Anterior cingulate cortex (tissue), 58 donors: ENCODE measurements at places on chromosomes 1 and 21.

GRCh38 chr1:213687832-213688231, 299.9 kb upstream of the PROX1 start:
- no peak for DNase-seq

- DNase-seq, result no peak
Measured at GRCh38 chr21:31566064-31566463, 93.4 kb upstream of the SOD1 start.

DNA sequence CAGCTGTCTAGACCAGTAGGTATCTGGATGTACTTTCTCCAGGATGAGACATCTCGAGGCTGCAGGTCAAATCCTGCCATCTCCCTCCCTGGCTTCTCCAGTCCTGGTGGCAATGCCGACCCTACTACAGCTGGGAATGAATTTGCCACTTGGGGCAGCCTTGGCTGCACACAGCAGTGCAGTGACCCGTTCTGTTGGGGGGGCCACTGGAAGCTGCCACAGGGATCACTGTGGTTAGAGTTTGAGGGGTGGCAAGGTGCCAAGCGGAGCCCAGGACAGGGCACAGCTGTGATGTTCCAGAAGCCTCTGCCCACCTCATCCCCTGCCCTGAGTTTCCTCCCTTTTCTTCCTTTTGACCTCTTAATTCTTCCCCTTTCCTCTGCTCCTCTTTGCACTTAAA, 17.1 kb downstream of the COL6A2 start:
- DNase-seq, result no peak

GRCh38 chr1:94792473-94793295, 27.5 kb upstream of the SLC44A3 start:
- no peak for DNase-seq

- no peak for DNase-seq
Measured at GRCh38 chr1:172545396-172546004, 12.6 kb downstream of the SUCO start.

DNA sequence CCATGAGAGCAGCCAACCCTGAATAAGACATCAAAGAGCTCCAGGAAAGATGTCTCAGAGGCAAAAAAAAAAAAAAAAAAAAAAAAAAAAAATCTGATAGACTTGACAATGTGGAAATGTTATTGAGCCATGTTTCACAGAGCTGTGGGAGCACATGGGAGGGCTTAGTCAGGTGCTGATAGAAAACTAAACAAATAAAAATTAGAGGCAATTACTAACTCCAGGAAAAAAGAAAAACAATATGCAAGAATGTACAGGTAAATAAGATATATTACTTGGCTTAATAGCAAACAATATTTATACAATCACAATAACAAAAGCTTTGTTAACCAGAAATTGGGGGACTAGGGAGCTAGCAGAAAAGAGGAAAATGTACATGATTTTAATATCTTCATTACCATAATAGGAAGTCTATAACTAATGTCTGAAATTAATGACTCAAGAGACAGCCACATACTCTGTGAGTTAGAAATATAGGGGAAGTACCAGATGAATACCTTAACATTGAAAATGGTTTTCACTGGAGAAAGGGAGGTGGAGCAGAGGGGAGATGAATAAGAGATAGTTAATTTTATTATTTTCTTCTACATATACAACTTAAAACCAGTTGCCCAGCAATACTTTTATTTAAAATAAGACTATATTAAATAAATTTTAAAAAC, 16.9 kb upstream of the RGS16 start:
- DNase-seq, result no peak

DNA sequence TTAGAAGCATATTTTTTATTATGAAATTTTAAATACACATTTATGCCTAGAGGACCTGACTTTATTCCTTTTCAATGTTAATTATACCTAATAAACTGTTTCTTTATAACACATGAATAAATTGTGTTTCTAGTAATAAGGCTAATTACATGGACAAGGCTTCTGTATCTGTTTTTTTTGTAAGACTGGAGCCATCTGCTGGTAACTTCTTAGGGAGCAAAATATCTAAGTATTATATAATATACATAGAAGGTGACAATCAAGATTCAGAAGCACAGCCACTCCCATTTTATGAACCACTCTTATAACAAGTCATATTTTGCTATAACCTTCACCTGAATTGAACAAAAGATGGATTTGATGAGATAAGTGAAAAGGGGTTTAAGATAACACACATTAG, 84.2 kb downstream of the LBR start:
- no peak for DNase-seq

- DNase-seq, result no peak
Measured at GRCh38 chr1:158037866-158038359, 44.5 kb downstream of the KIRREL1 start.

DNA sequence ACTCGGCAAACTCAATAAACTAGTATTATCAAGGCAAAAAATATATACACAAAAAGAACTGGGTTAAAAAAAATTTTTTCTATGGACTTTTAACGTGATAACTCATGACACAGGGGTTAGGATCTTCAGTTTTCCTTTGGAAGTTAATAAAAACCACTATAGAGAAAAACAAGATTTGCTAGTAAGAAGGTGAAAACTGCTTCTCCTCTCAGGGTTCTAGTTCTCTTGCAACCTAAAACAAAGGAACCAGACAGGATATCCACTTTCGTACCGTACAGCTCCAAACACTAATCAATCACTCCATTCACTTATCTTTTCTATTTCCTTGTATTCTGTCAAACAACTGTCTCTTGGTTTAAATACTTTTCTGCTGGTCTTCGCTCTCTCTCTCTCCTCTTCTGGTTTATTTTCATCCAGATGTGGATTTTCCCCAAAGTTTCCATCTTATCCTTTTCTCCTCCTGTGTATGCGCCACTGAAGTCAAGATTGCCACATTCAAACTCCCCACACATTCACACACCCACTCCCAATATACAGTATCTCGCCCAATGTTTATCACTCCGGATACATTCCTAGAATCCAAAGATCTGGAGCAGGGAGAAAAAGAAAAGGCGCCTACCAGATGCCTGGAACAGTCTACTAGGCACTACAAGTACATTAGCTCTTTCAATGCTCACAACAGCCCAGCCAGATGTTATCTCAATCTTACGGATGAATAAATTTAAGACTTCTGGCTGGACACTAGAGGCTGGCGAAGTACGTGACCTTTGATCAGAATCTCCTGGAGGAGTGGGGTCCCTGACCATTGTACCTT, 775 bp upstream of the PRPF38B start:
- DNase-seq, result no peak

GRCh38 chr1:33150522-33150921, 31.3 kb downstream of the TRIM62 start:
- DNase-seq, result no peak

DNA sequence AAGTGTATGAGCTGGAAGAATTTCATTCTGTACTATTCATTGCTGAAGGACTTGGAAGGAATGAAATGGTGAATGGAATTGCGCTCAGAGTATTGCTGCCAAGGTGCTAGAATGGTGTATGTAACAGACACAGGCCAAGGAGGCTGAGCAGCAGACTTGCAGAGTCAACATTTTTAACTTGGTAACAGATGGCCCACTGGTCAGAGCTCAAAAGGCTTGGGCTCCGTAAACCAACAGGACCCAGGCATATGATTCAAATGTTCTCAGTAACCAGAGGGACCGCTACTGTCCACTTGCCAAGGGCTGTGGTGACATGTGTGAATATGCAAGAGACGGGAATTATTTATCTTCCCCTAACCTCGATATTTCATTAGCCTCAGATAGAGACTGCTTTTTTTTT, 28.8 kb upstream of the PTGFRN start:
- DNase-seq, result no peak

GRCh38 chr1:200228486-200228885, 181.3 kb downstream of the ZNF281 start:
- DNase-seq, result no peak

DNA sequence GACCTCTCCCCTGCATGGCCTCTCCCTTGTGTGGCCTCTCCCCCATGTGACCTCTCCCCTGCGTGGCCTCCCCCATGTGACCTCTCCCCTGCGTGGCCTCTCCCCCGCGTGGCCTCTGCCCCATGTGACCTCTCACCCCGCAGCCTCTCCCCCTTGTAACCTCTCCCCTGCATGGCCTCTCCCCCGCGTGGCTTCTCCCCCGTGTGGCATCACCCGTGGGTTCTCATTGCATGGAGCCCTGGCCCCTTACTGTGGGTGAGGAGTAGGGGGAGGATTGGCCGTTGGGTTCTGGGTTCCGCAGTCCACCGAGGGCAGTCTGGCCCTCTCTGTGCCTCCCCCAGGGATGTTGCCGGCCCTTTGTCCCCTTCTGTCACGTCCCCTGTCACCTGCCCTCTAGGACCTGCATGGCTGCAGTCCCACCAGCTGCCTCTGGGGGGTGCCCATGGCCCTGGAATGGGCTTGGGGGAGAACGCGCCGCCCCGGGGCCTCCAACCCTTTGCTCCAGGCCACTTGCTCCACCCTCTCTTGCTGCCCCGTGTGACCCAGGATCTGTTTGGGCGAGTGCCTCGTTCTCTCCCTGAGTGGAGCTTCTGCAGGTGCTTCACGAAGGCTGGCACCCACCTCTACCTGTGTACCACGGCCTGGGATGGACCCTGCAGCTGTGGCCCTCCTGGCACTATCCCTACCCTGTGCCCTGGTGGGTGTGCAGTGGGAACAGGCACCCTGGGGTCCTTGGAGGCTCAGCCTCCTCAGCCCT, 21.3 kb downstream of the RRP1 start:
- peak; percentile 52 for DNase-seq

GRCh38 chr1:43912607-43913006, 21.0 kb upstream of the ARTN start:
- DNase-seq, result no peak

DNA sequence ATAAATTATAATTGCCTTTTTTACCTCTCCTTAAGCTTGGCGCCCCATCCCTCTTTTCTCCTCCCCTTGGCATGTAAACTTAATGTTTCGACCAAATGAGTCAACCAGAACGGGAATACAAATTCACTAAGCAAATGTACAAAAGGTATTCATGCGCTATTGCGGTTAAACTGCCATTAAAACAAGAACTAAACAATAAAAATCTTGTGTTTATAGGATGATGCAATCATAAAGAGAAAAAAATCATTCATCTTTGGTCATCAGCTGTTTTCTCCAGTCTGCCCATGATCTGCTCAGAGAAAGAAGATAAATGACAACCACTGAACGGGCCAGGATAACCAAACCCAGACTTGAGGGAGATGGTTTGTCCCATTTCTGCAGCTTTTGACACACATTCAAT, 534.2 kb upstream of the PLXNA2 start:
- no peak for DNase-seq

DNA sequence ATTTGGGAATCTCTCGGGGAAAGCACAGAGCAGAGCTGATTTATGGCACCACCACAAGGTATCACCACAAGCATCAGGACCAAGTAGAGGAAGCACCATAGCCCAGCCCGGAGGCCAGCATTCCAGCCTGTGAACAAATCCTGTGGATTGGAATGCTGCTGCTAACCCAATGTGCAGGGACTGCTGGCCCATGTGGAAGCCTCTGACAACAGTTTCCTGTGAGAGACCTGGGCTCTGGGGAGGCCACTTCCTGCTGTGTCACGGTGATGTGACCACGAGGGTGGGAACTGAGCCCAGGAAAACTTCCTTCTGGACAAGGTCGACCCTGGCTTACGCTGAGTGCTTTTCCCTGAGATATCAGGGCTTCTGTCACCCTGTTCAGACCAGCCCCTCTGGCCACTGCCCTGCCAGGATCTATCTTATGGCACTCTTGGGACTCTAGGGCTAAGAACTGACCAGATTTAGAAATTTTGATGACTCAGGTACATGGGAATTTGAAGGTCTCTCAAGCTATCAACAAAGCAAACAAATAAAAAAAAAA, 88.3 kb upstream of the NGF start:
- no peak for DNase-seq

DNA sequence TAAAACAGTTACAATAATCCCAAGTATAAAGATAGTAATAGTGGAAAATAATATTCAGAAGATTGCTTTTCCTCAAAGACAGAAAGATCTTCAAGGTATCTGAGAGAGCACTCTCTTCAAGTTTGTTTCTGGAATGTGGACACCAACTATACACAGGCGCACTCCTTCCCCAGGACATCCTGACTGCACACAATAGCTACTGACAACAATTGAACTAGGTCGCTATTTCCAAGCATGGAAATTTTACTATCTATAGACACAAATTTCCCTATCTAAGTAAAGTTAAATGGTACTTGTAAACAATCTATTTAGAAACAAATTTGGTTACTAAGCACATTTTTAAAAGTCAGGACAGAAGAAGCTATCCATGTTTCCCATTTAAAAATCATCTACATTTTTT, 19.1 kb downstream of the ARHGAP29 start:
- no peak for DNase-seq

DNA sequence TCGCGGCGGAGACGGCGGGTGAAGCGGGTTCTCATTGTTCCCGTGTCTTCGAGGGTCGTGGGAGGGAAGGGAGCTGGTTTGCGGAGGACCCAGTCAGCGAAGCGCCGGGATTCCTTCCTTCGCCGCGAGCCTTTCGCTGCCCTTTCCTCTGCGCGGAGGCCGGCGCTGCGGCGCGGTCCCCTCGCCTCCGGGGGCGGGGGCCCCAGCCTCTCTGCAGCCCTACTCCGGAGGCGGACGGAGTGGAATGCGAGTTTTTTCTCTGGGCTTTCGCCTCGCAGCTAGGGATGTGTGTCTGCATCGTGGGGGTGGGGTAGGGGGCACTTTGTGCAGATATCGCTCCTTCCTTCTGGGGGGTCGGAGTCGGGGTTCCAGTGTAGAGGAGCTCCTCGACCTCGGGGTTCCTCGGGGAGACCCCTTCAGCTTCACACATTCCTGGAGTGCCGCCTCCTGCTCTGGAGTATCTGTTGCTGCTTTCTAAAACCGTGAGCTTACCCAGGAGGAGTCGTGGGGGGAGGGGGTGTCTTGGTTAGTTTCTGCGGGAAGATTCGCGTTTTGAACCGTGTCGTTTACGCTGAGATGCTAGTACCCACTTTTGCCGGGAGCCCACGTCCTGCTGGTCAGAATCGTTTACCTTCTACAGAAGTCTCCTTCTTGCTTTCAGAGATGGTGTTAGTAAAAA, 595 bp downstream of the RNF2 start:
- no peak for DNase-seq

GRCh38 chr1:18714404-18715175, 83.9 kb downstream of the PAX7 start:
- no peak for DNase-seq

GRCh38 chr1:166822385-166822784, 16.9 kb upstream of the POGK start:
- DNase-seq, result no peak

- DNase-seq, result no peak
Measured at GRCh38 chr1:25810341-25811299, 9.1 kb upstream of the MTFR1L start.

DNA sequence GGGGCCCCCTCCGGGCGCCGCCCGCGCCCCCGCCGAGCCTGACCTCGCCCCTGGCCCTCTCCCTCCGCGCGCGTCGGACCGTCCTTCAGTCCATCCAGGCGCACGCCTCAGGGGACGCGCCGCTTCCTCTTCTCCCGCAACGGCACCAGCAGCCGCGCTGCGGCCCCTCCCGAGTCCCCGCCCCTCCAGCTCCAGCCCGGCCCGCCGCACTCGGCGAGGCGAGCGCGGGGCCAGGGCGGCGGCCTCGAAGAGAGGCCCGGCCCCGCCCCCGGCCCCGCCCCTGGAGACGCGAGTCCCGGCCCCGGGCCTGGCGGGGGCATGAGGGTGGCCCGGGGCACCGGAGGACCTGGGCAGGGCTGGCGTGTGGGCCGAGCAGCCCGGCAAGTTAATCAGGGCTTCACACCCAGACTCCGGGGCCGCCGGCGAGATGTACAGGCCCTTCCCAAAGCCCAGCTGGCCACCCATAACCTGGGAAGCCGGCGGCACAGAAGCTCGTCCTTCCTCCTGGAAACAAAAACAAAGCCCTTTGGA, at the start of gene IGSF3:
Gene IGSF3 (minus strand): TSS at position 159 of the 531 bp plus-strand sequence. CDS start 1,407 bp downstream, outside the sequence.
- peak; percentile 30 for DNase-seq

- no peak for DNase-seq
Measured at GRCh38 chr1:236978740-236979139, 25.5 kb downstream of the MT1HL1 start.
